ENCODE measurements at places on chromosomes 2 and 18.
A peak's percentile ranks its signal among the peaks of the same experiment; 100 is the strongest.

DNA sequence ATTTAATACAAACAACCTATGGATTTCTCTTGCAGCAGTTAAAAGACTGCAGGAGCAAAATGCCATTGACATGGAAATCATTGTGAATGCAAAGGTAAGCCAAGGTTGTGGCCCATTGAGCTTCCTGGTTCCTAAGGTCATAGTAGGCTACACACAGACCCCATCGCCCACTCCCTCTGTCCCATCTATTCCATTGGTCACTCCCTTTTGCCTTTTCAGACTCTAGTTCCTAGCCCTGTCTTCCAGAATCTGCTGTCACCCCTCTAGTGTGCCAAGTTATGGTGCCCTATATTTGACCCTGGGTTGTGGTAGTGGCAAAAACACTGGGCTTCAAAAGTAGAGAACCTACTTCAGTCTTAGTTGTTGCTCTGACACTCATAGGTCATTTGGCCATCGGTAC, 44.7 kb downstream of the UGP2 start:
- no peak for DNase-seq

DNA sequence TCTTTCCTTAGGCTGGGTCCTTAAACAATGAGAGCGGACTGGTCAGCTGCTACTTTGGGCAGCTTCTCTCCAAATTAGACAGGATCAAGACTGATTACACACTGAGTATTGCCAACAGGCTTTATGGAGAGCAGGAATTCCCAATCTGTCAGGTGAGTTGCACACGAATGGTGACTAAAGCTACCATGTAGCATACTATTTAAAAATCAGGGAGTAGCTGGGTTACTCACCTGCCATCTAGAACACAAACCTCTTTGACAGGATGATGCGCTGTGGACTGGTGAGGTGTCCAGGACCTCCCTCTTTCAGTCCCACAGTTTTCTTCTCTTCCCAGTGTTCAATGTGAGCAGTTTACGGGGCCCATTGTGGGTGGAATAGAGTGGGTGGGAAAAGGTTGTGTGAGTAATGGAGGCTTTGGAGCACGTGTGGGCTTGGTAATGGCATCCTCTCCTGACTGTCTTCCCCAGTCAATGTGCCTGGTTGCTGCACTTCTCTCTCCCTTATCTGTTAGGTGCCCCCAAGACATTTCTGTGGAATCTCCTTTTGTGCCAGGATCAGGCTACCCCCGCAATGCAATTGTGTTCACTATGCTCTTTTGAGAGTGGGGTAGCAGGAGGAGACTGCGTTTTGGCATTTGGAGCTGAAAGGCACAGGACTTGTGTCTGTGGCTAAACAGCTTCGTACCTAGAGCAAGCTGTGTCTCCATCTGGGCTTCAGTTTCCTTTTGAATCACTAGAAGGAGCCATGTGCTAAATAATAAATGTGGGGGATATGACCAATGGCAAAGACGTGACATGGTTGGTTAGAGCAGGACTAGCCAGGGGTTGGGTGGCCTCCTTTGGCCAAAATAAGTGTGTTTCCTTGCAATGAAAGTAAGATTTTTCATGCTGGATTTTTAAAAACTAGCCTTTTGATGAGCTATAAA, 17.7 kb downstream of the SERPINB12 start:
- DNase-seq, result no peak

DNA sequence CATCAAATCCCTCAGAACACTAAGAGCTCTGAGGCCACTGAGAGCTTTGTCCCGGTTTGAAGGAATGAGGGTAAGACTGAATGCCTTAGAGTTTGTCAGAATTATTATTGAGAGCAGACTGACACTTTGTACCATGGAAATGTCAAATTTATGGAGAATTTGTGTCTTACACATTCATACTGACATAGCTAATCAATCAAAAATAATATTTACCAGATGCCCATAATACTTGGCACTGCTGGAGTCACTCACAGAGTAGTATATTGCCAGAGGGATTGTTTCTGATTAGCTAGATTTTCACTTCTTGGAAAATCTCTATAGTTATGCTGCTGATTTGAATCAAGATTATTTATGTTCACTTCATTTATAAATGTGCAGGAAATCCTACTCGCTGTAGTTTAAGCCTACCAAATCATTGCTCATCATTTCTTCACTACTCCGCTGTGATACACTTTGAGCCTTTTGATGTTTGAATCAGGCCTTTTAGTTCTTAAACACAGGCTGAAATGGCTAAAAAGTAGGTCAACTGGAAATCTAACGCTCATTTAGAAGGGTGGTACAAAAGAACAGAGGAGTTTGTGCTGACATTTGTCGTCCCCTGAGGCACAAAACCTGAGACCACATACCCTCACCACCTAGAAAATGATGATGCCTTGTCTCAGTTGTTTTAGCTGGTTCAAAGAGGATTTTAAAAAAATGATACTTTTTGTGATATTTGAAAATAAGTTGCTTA, 96.1 kb upstream of the CSRNP3 start:
- no peak for DNase-seq

DNA sequence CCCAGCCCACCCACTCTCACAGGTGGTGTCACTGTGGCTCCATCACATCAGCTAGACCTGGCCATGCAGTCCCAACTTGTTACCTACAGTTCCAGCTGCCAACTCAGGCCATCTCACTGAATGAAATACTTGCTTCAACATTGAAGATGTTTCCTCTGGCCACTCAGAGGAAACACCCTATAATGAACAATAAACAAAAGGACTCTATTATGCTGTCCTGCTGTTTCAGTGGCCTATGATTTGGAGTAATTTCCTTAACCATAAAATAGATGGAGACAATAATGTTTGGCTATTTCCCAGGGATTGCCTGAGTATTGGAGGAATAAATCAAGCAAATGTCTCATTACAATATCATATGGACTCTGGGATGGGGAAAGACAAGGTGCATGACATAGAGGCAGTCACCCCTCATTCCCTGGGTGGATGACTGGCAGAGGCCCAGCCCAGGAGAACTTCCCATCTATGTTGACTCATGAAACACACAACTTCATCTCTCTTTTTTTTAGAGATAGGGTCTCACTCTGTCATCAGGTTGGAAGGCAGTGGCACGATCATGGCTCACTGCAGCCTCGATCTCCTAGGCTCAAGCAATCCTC, 134.4 kb downstream of the TGIF1 start:
- no peak for DNase-seq

GRCh38 chr2:166519391-166519962, 25.4 kb upstream of the SCN7A start:
- no peak for DNase-seq

GRCh38 chr2:101850450-101850849, 141.3 kb upstream of the IL1R2 start:
- no peak for DNase-seq

GRCh38 chr18:45962866-45963265, 4.3 kb downstream of the EPG5 start:
- peak; percentile 91 for DNase-seq

DNA sequence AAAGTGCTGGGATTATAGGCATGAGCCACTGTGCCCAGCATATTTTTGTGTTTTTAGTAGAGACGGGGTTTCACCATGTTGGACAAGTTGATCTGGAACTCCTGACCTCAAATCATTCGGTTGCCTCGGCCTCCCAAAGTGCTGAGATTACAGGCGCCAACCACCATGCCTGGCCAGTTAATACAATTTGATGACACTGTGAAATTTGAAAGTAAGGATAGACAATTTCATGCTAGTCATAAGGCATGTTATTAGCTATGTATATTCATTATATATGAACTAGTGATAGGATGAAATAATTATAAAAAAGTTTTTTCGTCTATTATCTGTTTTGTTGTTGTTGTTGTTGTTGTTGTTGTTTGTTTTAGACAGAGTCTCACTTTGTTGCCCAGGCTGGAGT, 8.6 kb upstream of the RIF1 start:
- DNase-seq, result no peak

DNA sequence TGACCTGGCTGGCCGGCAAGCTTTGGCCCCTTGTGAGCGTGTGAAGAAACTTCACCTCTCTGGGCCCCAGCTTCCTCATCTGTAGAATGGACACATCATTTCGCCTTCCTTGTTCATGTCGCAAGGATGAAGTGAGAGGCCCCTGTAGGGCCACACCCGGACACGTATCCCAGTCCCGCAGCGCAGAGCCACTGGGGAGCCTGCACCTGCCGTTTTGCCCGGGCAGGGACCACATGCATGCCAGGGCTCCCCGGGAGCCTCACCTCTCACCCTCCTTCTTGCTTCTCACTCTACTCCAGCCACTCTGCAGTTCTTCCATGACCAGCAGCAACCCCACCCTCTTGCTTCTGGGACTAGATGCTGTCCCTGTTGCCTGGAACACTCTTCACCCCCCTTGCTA, 77.5 kb downstream of the FAM168B start:
- DNase-seq, result no peak

DNA sequence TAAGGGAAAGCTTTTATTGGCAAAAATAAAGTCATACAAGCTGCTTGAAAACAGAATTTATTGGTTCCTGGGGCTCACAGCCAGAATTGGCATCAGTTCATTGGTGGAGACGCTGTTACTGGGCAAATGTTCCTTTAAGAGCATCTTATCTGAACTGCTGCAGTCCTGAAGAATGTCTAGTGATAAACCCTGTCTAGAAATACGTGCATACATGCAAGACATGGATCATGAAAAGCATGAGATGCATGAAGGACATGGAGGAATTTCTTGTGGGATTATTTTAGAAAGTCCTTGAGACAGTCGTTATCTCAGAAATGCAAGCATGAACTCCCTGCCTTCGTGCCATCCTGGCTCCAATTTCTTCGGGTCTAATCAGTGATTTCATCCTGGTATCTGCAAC, 32.5 kb upstream of the FHOD3 start:
- no peak for DNase-seq

DNA sequence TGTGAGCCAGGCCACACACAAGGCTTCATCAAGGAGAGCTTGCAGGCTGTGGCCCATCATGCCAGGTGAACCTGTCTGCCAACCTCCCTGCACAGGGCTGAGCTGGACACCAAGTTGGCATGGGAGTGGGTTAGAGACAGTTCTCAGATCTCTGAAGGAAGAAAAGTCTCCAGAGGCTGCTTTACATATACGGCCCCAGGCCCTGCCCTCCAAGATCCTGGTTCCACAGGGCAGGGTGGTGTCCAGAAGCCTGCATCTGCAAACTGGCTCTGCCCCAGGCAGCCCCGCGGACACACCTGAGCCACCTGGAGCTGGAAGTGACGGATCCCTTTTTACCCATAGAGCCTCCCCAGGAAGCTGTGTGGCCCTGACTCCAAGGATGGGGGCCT, 24.2 kb upstream of the HES6 start:
- no peak for DNase-seq

GRCh38 chr18:9742524-9743131, 34.5 kb downstream of the RAB31 start:
- peak; percentile 60 for DNase-seq

DNA sequence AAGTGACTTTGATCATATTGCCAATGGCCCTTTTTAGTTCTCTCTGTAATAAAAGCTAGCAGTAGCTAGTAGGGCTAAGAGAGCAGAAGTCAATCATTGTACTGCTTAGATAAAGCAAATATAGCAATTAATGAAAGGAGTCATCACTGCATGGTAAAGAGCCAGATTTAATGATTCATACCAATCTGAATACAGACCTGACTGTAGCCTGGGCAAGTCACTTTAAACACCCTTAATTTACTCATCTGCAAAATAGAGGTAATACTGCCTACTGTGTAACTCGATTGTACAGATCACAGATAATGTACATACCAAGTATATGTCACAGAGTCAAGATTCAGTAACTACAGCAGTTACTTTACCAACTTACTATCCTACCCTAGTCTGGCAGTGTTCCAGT, 63.6 kb downstream of the ASXL2 start:
- no peak for DNase-seq

DNA sequence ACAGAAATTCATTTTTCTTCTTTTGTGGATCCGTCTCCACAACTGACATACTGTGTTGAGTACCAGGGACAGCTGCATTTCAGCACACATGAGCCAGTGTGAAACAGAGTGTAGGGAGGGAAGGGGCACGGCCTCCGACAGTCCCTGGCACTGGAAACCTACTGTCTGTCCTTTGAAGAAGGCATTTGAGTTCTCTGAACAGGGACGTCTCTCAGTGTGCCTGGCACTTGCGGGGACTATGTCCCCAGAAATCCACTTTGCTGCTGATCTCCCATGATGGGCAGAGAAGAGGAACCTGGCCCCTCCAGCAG, 48.1 kb downstream of the PLB1 start:
- DNase-seq, result no peak

GRCh38 chr2:102418421-102418961, 4.5 kb upstream of the IL18RAP start:
- peak; percentile 11 for DNase-seq

Data from fibroblast of skin of back (primary cell).